Stimulated activated CD4-positive, alpha-beta T cell treated with anti-CD3 and anti-CD28 coated beads, Interleukin-15, amount 100 ng/mL, for 48 hours (primary cell): ENCODE measurements at places on chromosomes 4 and X.

DNA sequence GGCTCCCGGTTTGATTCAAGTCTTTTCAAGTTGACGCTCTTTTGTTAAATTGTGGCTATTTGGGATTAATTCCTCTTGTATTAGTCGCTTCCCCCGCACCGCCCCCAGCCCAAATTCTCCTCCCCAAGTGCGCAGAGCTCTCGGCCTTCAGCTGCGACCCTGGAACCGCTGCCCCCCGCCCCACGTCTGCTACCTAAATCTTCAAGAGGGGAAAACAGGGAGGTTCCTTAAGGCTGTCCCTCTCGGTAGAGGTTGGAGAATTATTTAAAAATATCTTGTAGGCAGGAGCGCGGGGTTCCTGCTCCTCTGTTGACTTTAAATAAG, 860 bp upstream of the RPS6KA3 start:
- DNase-seq: no peak

GRCh38 chrX:143635915-143636314, at the start of gene SLITRK4:
SLITRK4 (minus strand) TSS chrX:143636101; CDS start chrX:143631108, 4,993 bp downstream.
- DNase-seq: no peak

DNA sequence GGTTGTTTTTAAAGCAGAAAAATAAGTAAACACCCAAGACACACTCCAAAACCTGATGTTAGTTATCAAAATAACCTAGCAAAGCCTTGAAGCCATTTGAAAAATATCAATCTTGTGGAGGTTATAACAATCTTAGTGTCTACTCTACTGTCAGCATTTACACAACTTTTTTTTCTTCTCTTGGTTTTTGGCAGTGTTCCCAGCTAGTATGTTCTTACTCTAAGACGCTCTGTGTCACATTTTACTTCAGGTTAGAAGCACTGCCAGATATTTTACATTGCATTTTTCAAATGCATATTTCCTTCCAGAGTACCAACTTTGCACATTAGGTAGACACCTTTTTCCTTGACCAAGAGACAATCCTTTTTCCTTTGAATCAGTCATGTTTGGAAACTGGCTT, 114.0 kb upstream of the INPP4B start:
- no peak for DNase-seq

DNA sequence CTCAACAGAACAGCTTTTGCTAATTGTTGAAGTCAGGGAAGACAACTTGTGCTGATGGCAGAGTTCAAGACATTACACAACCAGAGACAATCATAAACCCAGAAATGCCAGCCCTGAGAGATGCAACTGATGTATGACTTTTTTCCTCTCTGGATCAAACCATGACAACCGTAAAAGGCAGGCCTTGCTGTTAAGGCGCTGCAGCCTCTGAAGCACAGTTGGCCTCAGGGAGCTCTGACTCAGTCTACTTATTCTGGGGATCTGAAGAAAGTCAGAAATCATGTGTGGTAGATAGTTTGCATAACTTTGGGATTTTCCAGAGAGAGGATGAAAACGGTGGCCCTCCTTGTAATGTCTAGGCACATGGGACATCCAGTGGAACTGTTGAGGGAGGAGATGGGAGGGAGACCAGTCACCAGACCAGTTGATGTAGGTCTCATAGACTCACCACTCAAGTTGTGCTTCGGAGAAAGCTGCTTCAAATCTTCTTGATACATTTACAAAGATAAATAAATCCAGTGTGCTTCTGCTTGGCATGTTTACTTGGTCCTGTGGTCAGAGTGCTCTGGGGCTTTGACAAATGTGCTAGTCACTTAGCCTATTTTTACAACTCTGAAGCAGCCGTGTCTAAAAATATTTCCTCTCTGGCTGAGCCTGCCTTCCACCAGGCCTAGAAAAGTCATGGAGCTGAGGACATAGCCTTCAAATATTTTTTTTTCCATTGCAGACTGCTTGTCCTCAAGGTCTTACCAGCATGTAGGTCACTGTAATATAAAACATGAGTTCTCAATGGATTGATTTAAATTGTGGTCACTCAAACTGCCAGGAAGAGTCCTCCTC, 7.5 kb downstream of the HADH start:
- DNase-seq: no peak

DNA sequence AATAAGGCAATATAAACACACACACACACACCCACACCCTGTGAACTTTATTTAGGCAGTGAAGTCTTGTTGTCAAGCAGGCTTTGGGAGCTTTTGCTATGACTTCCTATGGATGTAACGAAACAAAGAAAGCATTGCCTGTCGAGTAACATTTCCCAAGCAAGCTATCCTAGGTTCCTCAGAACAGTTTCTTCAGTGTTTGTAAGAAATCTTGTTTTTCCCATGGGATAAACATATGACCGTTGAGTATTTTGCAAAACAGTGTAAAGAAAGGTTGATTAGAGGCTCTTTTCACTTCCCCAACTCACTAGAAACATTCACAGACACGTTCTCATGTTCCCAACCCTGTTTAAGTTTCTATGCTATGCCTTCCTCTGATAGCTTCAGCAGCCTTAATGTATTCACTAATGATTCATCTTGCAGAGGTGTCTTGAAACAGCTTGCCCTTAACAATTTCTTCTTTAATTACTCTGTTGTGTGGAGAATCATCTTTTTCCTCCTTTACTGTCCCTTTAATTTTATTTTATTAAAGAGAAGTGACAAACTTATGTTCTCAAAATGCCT, 1947.1 kb upstream of the TENM3 start:
- DNase-seq: no peak

DNA sequence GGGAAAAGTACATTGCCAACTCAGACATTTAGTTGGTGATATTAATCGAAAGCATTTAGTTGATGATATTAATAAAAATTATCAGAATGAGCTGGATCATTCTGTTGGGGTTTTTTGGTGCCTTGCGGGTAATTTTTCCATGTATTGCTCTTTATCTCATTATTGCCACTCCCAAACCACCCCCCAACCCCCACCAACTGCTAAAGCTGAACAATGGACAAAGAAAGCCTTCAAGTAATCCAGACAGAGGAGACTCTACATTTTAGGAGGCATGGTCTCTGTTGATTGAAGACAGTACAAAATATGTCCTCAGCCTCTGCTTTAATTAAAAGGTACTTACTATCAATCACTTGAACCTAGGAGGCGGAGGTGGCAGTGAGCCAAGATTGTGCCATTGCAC, 22.5 kb downstream of the PDK3 start:
- no peak for DNase-seq

- DNase-seq: no peak
These were observed 153.0 kb upstream of the PSAPL1 start for GRCh38 chr4:7587433-7588405.

- no peak for DNase-seq
These were observed 192.4 kb upstream of the NEIL3 start for GRCh38 chr4:177117256-177117655.

- no peak for DNase-seq
These were observed 23.9 kb downstream of the CXXC4 start for GRCh38 chr4:104470770-104471169.

- no peak for DNase-seq
These were observed 4.9 kb upstream of the ZNF630 start for GRCh38 chrX:48076343-48076742.

DNA sequence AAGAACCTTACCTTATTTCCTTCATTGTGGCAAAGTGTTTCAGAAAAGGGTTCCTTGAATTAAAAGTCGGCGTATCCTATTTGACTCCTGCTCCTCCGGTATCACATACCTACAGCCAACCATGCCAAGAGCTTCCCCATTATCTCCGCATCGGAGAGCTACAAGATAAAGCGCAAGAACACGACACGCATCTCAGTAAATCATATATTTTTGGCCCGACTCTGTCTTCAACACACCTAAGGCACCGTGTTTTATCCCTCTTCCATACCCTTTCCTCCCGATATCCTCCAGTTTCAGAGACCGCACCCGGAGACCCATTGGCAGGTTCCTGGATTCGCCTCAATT, 497 bp upstream of the THAP9 start:
- no peak for DNase-seq

DNA sequence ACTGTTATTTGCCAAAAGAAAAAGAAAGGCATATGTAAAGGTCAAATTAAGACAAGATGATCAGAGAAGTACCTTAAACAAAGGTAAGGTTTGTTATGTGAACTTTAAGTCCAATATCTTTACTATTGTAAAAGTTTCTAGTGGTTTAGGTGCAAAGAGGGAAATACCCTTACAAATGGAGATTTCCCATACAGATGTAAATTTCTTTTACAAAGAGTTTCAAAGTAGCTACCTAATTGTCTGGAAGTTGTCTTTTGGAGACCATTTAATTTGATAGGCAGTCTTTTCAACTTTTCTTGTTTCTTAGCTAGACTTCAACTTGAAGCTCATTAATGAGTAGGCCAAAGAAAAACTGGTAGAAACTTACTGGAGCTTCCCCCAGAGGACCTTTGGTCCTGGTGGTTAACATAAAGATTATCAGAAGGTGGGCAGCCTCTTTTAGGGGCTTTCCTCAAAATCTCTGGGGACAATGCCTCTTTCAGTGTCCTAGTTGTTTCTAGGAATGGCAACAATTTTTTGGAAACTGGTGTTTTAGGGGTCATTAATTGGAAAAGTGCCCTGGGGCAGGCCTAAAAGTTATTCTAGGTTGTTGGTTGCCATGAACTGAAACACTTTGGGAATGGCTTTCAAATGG, 297.3 kb downstream of the GUCY2F start:
- DNase-seq: no peak
